ENCODE measurements at places on chromosomes 6 and 20.

GRCh38 chr20:36144336-36144735, 10.2 kb upstream of the EPB41L1 start:
- no peak for DNase-seq

DNA sequence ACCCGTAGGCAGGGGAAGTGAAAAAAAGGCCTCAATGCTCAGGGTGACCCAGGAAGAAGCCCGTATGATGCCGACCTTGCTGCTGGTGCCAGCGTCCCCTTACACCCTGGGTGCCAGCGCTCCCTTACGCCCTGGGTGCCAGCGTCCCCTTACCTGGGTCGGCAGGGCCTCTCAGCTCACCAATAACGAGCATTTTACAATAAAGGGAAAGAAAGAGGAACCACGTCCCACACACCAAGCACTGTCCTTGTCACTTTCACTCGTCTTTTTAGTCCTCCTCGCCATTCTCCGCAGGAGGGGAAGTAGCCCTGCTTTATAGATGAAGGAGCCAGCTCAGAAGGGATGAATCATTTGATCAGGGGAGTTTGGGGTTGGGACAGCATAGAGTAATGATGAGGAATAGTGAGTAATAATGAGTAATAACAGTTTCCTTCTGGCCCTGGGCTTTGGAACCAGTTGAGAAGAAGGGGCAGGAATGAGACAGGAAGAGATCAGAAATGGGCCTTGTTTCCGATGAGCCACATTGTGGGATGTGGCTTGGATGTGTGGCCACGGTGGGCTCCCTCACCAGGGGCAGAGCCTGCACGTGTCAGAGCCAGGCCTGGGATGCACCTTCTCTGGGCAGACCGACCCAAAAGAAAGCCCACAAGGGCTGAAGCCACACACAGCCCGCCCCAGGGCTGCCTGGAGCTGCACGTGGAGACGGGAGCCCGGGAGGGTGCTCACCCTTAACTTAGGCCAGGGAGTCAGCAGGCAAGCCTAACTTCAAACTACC, 75.7 kb downstream of the SYNJ2 start:
- peak; percentile 32 for DNase-seq

- no peak for DNase-seq
These were observed 280.2 kb downstream of the TBC1D7 start for GRCh38 chr6:13048113-13048512.

- peak; percentile 46 for DNase-seq
These were observed 19.6 kb upstream of the ABT1 start for GRCh38 chr6:26576929-26577719.

DNA sequence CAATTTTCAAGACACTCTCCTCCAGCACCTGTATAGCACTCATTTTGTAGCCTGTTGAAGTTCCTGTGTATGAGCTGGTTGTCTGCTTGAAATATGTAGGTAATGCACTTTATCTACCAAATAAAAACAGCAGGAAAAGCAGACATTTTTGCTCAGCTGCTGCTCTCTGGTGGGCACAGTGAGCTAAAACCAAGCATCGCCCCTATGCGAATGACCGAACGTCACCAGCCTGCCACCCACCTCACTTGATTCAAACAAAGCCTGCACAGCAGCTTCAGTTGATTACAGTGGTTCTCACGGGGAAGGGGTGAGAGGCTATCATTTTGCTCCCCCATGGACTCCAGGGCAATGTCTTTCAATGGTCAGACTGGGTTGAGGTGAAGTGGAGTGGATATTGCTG, 185.7 kb downstream of the SASH1 start:
- no peak for DNase-seq

DNA sequence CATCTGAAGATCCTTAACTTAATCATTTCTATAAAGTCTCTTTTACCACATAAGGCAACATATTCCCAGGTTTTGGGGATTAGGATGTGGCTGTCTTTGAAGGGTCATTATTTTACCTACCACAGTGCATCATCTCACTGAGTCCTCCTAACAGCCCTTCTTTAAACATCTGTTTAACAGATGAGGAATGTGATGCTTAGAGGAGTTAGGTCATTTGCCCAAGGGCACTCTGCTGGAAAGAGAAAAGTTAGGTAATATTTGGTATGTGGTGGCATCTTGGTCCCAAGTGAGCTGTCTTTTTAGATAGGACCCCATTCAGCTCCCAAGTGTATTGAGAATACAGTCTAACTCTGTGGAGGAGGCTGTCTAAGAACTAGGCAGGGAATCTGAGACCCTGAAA, 11.0 kb downstream of the MMP24 start:
- no peak for DNase-seq

Measured in SW480 (cell line).